ENCODE measurements at places on chromosomes 5 and 9.

DNA sequence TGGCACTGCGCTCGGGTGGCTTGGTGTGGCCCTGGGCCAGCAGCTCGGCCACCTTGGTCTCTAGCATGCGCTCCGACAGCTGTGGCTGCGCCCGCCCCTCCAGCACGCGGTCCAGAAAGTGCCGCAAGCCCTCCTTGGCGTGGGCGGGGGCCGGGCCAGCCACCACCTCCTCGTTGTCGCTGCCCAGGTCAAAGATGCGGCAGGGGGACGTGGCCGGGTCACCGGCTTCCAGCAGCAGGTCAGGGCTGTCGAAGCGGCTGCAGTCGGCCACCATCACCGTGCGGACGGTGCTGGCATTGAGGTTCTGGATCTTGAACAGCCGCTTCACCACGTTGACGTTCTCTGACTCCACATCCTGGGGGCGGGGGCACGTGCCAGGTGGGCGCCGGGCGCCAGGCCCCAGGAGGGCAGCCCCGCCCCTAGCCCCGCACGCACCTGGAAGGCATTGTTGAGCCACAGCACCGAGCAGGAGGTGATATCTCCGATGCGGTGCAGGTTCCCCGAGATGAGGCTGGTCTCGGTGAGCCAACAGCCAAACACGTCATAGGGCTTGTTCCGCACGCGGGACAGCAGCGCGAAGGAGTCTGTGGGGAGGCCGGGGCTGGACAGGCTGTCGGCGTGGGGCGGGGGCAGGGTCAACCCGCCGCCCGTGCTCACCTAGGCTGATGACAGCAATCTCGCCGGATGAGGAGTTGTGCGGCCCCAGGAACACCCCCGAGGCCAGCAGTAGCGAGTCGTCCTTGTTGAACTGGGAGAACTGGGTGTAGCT is 2.2 kb downstream of the FBXW5 start:
- DNase-seq, result no peak

- no peak for DNase-seq
These were observed 7.2 kb downstream of the EPB41L4A start for GRCh38 chr5:112411903-112412302.

DNA sequence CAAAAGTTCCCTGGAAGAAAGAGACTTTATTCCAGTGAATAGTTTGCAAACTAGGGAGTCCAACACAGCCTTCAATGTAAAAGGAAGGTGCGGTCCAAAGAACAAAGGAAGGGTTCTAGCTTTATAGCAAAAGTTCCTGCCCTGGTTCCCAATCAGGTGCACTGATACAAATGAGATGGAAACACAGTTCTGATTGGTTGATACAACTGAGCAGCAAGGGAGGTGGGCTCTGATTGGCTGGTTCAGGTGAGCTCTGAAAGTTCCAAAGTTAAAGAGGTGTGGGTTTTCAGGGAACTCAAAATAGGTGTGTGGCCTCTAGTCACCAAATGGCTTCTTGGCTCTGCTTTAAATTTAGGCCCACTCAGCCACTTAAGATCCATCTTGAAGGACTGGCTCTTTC is 43.1 kb downstream of the P4HA2 start:
- no peak for DNase-seq

DNA sequence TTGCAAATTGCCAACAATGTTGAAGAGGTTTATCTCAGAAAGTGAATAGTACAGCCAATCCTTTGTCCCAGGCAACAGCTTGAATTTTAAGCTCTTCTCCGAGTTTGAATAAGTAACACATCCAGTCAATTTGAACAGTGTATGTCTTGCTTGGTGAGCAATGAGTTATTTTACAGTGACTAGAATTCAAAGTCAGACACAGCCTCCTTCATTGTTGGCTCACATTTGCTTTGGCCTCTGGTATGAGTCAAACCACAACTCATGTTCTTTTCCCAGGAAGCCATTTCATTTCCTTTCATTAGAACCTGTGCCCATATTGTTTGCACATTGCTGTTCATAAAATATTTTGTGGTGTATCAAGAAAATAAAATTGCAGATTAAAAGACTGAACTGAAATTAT is 622.0 kb upstream of the DAB2 start:
- no peak for DNase-seq

- DNase-seq, result no peak
These were observed 1.9 kb downstream of the SPARC start for GRCh38 chr5:151684690-151685361.

DNA sequence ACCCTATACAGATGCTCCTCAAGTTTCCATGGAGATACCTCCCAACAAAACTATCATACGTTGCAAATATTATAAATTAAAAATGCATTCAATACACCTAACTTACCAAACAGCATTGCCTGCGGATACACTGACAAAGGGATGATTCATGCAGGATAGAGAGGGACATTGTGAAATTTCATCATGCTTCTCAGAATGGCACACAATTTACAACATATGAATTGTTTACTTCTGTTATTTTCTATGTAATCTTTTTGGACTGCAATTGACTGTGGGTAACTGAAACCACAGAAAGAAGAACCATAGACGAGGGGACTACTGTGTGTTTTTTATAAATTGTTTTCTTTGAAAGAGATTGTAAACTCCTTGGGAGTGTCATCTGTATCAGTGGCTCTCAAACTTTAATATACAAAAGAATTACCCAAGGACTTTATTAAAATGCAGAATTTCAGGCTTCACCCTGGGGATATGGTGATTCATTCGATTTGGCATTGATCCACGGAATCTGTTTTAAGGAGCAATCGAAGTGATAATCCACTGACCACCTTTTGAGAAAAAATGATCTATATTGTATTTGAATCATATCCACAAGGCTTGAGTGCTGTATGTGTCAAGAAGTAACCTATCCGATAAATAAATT is 146.4 kb downstream of the SGCD start:
- no peak for DNase-seq

- no peak for DNase-seq
These were observed 59.2 kb downstream of the DAPK1 start for GRCh38 chr9:87556821-87557220.

DNA sequence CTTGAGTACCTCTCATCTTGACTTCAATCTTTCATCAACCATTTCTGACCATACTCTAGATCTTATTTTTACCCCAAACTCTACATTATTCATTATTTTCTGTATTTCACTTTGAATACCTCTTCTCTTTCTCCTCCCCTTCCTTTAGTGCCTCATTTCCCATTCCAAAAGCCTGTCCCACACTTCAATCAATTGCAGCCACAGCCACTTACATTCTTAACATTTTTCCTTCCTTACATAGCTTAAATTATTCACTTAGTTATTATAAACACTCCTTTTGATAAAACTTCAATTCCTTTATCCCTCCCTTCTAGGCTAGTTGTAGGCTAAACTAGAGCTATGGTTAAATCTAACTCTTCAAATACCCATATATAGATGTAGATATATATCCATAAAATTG is 344.0 kb downstream of the PRR16 start:
- DNase-seq, result no peak

GRCh38 chr5:94992325-94992724 is 292.6 kb downstream of the MCTP1 start:
- DNase-seq, result no peak

DNA sequence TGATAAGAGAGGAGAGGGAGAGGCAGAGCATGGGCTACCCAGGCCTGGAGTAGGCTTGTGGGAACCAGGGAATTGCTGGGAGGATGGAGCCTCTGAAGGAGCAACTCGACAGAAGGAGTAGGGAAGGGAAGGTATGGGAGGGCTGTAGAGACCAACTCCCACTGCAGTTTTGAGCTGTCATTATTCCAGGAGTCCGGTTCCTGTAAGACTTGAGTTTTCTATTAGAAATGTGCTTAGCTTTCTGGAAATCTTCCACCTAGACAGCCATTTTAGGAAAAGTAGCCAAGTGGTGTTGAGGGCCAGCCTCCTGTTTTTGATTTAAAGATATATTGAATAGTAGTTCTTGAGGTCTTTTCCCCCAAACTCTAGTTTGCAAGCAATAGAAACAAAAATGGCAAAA is 323.5 kb downstream of the LRRC70 start:
- no peak for DNase-seq

GRCh38 chr5:164869325-164869724 is 1363.9 kb downstream of the MAT2B start:
- no peak for DNase-seq

DNA sequence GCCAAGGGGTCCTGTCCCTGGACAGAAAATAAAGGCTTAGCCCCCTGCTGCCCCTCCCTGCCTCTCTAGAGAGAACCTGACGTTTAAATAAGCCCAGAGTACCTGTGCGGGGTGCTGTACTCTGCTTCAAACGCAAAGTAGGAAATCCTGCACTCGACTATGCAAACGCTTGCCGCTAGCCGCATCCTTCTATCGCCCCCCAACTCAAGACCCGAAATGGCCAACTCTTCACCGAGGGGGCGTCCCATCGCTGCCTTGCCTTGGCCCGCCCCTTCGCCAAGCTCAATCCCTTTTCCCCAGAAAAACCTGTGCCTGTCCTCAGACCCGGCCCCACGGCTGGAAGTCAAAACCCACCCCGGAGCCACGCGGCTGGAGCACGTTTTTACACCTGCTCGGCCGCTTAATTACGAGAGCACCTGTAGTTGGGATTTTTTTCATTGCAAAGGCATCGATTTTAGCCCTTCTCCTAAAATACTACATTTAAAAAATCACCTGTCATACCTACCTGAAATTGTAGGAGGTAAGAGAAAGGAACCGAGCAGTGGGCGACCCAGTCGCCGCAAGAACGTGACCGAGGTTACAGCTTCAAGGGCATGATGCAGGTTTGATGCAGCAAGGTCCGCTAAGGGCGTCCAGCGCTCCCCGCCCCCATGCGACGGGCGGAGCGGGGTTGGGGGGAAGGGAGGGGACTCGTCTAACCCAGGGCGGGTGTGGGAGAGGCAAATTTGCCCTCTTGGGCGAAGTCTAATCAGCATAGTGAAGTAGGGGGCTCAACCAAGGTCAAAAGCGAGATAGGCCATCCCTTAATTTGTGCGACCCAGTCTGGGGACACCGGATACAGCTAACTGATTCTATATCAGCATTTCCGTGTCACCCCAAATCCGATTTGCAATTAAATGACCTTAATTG is 3.5 kb downstream of the ELAVL2 start:
- DNase-seq, result no peak

- DNase-seq, result no peak
These were observed 101.7 kb downstream of the TMC1 start for GRCh38 chr9:72623156-72623555.

DNA sequence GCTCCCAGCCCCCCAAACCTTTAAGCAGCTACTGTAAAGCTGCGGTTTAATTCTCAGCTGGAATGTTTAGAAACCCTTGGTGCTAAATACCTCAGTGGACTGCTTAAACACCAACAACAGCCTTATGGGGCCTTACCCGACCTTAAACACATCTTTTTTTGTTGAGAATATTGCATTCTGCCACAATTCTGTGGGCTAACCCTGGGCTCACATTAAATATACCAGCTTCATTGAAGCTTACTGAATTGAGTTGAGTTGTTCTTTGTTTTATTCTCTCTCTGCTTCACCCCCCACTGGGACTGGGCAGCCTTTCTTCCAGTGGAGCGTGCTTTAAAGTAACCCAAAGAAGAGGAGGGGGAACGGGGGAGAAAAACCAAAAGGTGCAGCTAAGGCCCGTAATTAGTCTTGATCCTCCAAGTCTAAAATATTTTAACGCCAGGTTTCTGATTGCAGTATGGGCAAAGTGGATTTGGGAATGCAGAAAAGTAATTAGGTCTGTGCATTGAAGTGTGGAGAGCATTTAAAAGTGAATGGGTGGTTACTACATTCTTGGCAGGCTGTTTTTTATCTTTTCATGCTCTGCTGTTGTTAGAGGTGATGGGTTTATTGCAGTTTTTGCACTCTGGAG is 281.2 kb downstream of the NR2F1-AS1 start:
- no peak for DNase-seq

- DNase-seq, result no peak
These were observed 1028.5 kb downstream of the CDH18 start for GRCh38 chr5:18959535-18959934.

- no peak for DNase-seq
These were observed 94.6 kb downstream of the ZNF608 start for GRCh38 chr5:124651663-124652513.

GRCh38 chr5:63125862-63126261 is 547.2 kb downstream of the LRRC70 start:
- no peak for DNase-seq

GRCh38 chr9:137880160-137880975 is 2.8 kb downstream of the CACNA1B start:
- no peak for DNase-seq

DNA sequence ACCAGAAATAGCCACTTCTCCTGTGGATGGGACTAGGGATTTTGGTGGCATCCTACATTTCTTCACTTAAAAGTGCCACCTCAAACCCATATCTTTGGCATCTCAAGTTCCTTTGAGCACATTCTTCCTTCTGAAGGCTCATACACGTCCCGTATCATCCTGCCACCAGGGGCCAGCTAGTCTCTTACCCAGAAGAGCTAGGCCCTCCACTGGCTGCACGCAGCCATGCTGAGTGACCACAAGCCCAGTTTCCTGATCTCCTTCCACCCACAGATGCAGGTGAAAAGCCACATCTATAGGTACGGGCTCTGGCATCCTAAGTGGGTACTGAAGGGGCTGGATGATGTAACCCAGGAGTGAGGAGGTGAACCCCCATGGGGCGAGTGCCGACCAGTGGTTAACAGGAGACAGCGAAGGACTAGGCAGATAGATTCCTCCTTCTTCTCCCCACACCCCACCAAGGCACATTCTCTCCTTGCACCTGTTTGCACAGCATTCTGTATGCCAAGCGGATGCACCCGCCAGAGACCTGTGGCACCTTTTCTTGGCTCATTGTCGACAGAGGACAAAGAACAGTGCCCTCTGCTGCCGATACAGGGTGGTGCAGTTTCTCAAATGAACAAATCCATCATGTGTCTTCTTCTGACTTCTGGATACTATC is 14.4 kb upstream of the SCGB3A1 start:
- peak; percentile 53 for DNase-seq

GRCh38 chr5:13480834-13481233 is 463.7 kb downstream of the DNAH5 start:
- DNase-seq, result no peak

GRCh38 chr5:160473681-160474080 is 52.0 kb downstream of the PTTG1 start:
- DNase-seq, result no peak

GRCh38 chr5:73625372-73625943 is 538 bp upstream of the ARHGEF28 start:
- DNase-seq, result no peak

All from activated CD8-positive, alpha-beta memory T cell treated with anti-CD3 and anti-CD28 coated beads for 48 hours (primary cell).